ENCODE measurements at places on chromosomes 2 and 18.
A peak's percentile ranks its signal among the peaks of the same experiment; 100 is the strongest.

DNA sequence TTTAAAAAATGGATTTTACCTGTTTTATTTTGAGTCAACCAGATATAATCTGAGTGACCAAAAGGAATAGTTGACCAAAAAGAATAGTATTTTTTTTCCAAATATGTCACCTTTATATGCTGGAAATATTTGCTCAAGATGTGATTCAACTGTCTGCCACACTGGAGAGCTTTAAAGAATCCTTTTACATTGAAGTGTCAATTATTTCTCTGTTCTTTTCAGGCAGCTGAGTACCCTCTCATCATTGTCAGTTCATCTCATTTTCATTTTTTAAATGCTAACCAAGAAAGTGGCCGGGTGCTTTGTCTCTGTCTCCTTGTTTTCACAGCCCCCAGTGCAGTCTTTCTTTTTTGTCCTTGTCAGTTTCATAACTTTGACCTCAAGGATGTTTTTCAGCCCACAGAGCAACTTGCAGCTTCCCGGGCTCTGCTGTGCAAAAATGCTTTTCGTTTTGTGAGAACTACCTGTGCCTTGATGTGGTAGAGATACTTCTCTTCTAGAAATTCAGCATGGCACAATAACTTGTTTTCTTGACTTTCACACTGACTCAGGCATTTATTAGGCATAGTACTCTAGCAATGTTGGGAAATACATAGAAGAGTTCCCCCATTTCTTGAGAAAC lies 23.4 kb upstream of the CERS6 start:
- DNase-seq: no peak

DNA sequence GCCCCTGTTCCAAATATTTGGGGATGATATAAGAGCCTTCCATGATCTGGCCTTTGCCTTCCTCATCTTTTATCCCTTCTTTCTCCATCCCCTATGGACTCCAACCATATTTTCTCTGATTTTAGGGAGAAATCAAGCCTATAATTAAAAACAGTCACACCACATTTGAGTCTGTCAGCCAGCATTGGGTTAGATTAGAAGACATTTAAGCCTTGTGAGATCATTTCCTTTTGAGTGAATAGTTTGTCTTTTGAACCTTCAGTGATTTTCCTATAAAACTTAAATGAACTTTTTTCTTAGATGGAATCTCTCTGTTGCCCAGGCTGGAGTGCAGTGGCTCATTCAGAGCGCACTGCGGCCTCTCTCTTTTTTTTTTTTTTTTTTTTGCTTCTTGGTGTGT lies 7.6 kb upstream of the C18orf32 start:
- DNase-seq: no peak

- DNase-seq: no peak
Observed at GRCh38 chr2:69742322-69742952, 503 bp downstream of the ANXA4 start.

DNA sequence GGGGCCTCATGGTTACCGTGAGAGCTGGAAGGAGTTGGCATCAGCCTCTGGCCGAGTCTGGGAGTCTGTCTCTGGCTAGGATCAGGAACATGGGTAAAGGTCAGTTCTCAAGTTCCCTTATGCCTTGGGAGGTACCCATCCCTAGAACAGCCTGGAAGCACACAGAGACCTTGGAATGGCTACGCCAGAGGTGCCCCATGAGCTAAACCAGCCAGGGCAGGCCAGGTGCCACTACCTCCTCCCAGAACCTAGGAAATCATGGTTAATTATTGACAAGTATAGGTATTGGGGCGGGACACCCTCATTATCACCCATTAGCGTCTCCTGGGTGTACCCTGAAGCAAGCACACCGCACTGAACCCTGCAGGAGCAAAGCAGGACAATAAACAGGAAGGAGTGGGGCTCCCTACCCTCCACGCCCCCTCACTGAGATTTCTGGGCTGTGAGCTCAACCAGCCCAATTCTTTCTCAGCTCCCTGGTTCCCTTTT lies 3.0 kb upstream of the ASPRV1 start:
- DNase-seq: no peak

- peak; percentile 41 for DNase-seq
Observed at GRCh38 chr2:28624793-28625701, 126.6 kb upstream of the PPP1CB start.

- DNase-seq: no peak
Observed at GRCh38 chr18:32258558-32259204, 68.8 kb downstream of the MEP1B start.

GRCh38 chr2:386406-387103 lies 98.7 kb upstream of the ALKAL2 start:
- no peak for DNase-seq

DNA sequence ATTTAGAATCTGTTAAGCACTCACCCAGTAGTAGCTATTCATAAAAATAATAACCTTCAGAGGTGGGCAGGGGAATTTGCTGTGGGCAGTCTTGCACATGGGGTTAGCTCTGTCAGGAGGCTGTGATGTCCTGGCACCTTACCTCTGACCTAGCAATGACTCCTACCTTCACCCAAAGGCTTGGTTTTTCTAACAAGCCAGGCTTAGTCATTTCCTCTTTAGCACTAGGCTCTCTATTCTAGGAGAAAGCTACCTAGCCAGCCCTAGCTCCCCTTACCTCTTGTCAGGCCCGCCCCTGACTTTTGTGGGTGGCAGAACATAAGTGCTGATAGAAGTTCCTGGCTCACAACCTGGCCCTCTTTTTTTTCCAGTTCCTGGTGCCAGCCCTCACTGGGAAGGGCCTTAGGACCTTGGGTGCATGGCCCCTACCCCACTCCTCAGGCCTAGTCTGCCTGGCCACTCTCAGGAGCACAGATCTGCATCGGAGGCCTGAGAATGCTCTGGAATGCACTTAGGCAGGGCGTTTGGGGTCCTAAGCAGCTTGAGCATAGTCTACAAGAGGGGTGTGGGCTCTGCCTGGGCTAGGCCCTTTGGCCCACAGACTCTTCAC lies 17.7 kb downstream of the CPLX4 start:
- no peak for DNase-seq

DNA sequence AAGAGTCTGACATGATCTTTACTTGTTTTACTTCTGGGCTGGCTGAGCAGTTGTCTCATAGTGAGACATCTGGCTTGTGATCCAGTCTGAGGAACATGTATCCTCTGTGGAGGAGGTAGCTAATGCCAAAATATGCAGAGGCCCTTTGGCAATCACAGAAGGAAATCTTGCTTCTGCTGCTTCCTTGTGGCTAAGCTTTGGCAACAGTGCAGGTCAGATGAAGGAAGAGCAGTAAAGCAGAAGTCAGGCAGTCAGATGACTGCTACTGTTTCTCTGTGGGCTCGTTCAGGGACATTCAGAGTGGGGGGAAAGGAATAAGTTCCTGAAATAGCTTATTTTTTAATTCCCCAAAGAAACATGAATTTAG lies 22.3 kb downstream of the DOK1 start:
- DNase-seq: no peak

DNA sequence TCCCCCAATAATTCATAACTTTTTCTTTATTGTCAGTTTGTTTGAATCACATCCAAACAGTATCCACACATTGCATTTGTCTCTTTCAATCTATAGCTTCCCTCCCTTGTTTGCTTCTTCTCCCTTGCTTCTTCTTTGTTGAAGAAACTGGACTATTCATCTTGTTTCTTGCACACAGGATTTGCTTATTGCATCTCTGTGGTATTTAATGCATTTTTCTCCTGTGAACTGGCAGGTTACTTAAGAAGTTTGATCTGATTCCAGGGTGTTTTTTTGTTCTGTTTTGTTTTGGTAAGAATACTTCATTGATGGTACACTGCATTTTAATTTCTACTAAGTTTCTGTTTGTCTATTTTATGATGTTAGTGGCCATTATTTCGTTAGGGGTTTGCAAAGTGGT lies 166.8 kb downstream of the CAMKMT start:
- DNase-seq: no peak

DNA sequence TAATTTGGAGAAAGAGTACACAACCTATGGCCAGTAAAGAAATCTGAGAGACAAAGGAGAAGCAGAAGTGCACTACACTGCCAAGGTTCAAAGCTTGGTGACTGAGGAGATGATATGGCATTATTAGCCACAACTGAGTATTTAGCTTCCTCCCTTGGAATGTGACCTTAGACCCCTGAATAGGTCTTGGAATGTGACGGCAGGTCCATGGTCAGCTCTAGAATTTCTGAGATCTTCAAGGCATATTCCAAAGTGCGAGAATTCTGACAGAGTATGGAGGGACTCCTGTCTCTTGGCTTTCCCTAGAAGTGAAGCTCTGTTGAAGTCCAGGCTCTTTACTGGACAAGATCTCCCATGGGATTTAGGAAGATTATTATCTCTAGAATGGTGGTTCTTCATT lies 130.0 kb upstream of the FN1 start:
- no peak for DNase-seq

DNA sequence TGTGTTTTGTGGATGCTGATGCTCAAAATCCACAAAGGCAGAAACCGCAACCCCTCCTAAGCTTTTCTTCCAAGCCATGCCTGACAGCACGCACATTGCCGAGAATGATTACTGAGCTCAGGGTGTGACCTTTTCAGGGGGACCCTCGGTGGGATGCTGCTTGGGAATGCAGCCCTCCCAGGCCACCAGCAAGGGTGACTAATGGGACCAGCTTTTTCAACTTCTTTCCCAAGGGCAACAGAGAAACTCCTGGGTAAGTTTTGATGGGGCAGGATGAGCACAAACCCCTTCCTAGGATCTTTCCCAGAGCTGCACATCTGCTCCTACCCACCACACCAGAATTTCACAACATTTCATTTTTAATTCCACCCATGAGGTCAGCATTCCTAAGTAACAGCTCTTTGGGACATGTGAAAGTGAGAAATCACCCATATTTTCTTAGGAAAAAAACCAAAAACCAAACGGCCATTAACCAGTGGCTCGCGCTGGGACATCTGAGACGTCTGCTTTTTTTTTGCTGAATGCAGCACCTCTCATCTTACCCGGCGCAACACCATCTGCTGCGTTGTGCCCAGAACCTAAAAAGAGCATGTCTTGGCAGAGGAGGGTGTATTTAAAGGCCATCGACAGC lies 119.0 kb downstream of the ARL4C start:
- no peak for DNase-seq

DNA sequence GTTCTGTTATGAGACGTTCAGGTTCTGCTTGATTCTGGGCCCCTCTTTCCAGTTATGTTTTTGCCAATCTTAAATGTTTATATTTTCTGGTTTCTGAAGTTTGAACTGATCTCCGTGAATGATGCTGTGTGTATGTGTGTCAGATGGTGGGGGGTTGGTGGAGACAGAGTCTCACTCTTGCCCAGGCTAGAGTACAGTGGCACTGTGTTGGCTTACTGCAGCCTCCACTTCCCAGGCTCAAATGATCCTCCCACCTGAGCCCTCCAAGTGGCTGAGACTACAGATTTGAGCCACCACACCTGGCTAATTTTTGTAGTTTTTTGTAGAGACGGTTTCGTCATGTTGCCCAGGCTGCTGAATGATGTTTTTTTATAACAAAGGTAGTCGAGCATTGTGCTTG lies 45.9 kb downstream of the PSMD14 start:
- no peak for DNase-seq

DNA sequence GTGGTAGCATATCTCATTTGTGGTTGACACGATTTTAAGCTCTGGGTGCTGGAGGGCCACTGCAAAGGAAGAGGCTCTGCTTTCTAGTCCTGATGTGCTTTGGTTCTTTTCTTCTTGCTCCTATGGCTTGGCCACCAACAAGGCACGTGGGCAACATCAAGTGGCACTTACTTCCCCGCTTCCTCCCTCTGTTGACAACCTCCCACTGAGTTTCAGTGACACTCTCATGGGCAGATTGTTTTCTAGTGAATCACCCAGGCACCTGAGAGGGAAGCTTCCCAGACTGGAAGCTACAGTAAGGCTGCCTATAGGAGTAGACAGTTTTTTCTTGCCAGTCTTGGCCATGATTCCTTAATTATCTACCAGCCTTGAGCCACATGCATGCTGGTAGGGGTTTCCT lies 89.0 kb downstream of the NBAS start:
- no peak for DNase-seq

GRCh38 chr18:32373995-32374394 lies 96.7 kb downstream of the GAREM1 start:
- DNase-seq: no peak

- DNase-seq: no peak
Observed at GRCh38 chr2:1479346-1479745, 66.1 kb downstream of the TPO start.

DNA sequence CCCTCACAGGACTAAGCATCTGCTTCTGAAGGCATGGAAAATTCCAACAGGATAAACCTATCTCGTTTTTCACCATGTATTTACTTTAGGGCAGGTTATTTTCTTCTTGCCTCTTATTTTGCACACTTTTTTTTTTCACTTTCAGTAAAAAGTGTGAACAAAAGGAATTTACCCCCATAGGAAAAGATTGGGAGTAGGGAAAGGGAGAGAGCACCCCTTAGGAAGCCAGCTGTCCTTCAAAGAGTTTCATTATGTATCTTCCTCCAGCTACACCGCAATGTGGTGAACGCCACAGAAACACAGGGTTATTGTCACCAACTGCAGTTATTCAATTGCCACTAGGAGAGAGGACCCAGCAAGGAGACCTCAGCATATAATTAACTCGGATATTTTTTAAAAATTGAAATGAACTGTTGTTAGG lies 286.2 kb upstream of the VRK2 start:
- DNase-seq: no peak

- DNase-seq: no peak
Observed at GRCh38 chr2:164065038-164065437, 329.2 kb upstream of the FIGN start.

- no peak for DNase-seq
Observed at GRCh38 chr2:171747371-171747770, 60.1 kb downstream of the DYNC1I2 start.

DNA sequence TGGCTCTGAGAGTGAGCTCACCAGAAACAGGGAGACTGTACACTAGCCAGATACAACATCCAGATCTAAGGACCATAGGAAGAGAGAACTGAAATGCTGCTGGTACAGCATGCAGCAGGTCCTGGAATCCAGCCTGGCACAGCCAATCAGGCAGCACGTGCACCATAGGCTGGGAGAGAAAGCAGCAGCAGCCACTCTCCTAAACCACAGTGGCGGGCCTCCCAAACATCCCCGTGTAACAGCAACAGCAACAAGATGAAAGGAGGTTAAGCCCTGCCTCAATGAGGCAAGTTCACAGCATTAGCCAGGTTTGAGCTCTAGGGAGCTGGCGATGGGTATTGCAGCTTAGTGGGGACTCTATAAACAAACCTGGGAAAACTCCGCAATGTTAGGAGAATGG lies 192.0 kb downstream of the EPHA4 start:
- no peak for DNase-seq

GRCh38 chr2:68098291-68098797 lies 35.5 kb upstream of the C1D start:
- DNase-seq: no peak

DNA sequence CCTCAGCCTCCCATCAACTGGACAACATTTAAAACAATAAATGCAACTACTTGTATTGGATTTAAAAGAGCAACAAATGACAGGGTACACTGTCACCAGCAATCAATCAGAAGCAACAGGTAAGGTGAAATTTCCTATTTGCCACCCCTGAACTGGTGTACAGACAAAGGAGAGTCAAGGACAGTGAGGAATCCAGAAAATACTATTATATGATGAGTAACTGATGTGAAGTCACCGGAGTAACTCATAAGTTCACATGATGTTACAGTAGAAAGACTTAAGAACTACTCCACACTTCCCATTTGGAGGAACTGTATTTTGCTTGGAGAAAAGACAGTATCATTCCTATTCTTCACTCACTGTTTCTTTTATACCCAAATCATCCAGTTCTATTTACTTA lies 4.1 kb upstream of the STAT1 start:
- no peak for DNase-seq

GRCh38 chr2:185222311-185222710 lies 516.3 kb upstream of the FSIP2 start:
- DNase-seq: no peak
